ENCODE measurements at places on chromosomes 4 and X.
A peak's percentile ranks its signal among the peaks of the same experiment; 100 is the strongest.

- no peak for DNase-seq
These were observed 5.9 kb upstream of the PLA2G12A start for GRCh38 chr4:109735566-109736365.

DNA sequence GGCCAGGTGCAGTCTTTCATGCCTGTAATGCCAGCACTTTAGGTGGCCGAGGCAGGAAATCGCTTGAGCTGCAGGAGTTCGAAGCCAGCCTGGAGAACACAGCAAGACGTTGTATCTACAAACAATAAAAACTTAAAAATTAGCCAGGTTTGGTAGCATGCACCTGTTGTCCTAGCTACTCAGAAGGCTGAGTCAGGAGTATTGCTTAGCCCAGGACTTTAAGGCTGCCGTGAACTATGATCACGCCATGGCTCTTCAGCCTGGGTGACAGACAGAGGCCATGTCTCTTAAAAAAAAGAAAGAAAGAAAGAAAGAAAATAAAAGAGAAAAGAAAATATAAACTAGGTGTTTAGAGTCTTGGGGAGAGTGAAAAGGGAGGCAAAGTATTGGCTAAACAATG, 96.4 kb upstream of the PDE5A start:
- no peak for DNase-seq

- no peak for DNase-seq
These were observed 43.7 kb downstream of the IL15 start for GRCh38 chr4:141680060-141680459.

GRCh38 chrX:38327007-38327774, at the start of gene RPGR:
Gene RPGR (minus strand): TSS chrX:38327509. CDS start chrX:38327367, 142 bp downstream.
- peak; percentile 95 for DNase-seq

GRCh38 chrX:112863850-112864249, 23.2 kb upstream of the AMOT start:
- no peak for DNase-seq

GRCh38 chr4:38857354-38858096, 908 bp upstream of the TLR6 start:
- DNase-seq: peak; percentile 76

- no peak for DNase-seq
These were observed 18.7 kb upstream of the ADD1 start for GRCh38 chr4:2824836-2825381.

DNA sequence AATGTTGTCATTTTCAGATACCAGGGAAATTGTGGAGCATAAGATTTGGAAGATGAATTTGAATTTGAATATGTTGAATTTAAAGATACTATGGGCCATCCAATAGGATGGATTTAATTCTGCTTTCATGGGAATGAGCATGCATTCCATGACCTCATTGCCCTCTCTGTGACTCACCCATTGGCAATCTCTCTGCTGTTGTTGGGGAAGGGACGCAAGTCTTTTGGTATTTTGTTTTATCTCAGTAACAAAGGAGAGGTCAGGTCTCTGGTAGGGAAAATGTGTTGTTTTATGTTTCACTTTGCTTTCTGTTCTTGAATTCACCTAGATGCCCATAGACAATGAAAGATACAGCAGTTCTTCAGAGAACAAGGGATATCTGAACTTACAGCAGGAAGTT, 42.1 kb upstream of the MAGEA4 start:
- no peak for DNase-seq

- no peak for DNase-seq
These were observed 4.0 kb downstream of the LRPAP1 start for GRCh38 chr4:3527914-3528876.

- no peak for DNase-seq
These were observed 857.7 kb upstream of the HS3ST1 start for GRCh38 chr4:12286351-12286750.
